Activated effector memory CD4-positive, alpha-beta T cell treated with anti-CD3 and anti-CD28 coated beads, Interleukin-2, amount 50 U/mL, for 16 hours (primary cell): ENCODE measurements at places on chromosomes 1 and 21.
A peak's percentile ranks its signal among the peaks of the same experiment; 100 is the strongest.

DNA sequence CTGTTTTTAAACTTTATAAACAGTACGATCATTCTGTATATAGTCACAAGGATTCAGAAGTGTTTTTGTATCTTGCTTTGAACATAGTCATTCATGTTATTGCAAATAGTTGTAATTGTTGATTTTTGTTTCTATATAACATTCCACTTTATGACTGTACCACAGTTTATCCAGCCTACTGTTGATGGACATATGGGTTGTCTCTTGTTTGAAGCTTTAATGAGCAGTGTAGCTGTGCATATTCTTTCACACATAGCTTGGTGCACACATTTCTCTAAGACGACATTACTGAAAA is 6.1 kb downstream of the CD101 start:
- DNase-seq: no peak

DNA sequence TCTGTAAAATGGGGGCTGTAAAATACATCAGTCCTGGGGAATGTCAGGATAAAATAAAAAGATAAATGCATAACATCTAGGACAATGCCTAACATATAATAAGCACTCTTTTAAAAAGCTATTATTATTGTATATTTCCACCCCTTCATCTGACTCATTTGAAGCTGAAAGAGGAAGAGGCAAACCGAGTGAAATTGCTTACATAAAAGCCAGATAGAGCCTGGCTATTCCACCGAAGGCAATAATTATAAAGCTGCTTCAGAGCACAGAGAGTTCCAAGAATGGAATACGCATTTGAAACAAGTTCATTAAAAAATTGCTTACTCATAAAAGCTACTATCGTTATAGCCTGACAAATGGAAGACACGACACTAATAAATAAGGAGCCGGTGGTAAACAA is 186.1 kb upstream of the CAMK1G start:
- DNase-seq: no peak

GRCh38 chr1:19376428-19377372 is 64.6 kb downstream of the SLC66A1 start:
- DNase-seq: no peak

DNA sequence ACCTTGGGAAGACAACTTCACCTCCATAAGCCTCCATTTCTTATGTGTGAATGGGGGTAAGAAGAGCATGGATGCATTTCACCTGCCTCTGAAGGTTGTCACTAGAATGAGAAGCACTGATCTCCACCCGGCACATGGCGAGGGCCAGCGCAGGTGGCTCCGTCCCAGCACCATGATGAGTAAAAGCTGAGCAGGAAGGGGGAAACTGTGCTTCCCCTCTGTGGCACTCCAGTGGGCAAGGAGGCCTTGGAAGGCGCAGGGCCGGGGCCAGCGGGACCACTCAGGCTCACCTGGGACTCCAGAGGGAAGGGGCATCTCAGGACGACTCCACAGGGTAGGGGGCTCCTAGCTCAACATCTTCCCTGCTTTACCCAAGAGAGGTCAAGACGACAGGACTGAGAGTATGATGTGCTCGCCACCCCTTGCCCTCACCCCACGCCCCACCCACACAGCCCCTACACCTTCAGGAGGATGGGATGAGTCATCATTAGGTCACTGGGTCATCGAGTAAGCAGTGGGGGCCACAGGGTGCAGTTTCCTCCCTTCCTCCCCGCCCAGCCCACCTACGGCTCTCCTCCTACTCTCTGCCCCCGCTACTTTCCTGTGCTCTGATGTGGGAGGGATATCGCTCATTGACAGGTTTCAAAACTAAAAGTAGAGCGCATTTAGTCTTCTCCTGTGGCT is 112.1 kb downstream of the HIVEP3 start:
- peak; percentile 86 for DNase-seq

DNA sequence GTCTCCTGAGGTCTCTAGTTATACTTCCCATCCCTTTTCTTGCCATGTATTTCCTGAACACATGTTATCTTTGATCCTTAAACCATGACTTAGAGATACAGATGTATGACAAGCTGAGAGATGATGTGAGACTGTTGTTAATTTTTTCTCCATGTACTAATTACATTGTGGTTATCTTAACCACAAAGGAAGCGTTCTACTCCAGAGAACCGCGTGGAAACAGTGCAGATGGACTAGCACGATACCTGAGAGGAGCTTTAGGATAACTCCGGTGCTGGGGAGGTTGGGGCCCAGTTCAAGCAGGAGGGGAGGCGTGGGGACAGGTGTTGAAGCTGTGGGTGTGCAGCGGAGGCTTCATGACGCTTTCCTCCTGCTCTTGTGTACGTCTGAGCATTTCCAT is 17.5 kb downstream of the PDE9A start:
- no peak for DNase-seq

GRCh38 chr1:90134175-90134955 is 139.5 kb downstream of the ZNF326 start:
- DNase-seq: no peak

- DNase-seq: no peak
These were observed 43.4 kb downstream of the ROR1 start for GRCh38 chr1:63817152-63817667.

- no peak for DNase-seq
These were observed 407.6 kb downstream of the PTPRU start for GRCh38 chr1:29643838-29644440.

DNA sequence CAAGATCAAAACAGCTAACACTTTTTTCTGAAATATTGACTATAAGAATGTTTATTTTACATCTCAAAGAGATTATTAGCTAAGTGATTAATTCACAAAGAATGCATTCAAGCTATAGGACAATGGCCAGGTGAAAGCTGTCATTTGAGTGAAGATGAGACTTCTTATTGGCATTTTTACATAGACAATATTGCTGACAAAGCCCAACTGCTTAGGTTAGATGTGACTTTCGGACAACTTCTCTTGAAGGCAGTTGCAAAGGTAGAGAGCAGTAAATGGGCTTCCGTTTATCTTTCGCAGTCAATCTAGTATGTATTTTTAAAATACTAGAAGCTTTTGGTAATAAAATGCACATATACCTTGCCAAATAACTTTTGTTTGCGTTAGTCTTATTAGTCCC is 1041.3 kb downstream of the AMY1C start:
- no peak for DNase-seq

GRCh38 chr21:40402884-40403582 is 443.9 kb downstream of the DSCAM start:
- DNase-seq: no peak

DNA sequence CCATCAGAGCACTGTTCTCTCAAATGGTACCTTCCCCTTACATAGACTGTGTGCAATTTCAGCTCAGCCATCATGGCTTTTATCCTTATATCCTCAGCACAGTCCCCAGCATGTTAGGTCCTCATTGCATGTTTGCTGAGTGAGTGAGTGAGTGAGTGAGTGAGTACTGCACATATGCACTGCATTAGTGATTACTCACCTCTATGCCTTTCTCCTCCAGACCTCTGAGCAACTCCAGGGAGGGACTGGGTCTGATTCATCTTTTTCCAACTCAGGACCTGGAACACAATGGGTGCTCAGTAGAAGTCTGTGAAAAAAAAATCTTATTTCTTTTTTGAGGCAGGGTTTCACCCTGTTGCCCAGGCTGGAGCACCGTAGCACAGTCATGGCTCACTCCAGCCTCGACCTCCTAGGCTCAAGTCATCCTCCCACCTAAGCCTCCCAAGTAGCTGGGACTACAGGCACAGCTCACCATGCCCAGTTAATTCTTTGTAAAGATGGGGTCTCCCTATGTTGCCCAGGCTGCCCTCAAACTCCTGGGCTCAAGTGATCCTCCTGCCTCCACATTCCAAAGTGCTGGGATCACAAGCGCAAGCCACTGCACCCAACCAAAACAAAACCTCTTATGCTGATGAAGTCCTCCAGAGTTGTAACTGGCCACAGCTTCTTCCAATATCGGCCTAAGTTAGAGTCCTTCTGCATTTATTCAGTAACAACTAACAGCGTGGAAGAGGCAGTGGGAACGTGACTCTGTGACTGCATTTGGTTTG is 23.7 kb downstream of the RNU5D-1 start:
- no peak for DNase-seq

GRCh38 chr21:10464975-10465374 is 56.4 kb upstream of the TPTE start:
- no peak for DNase-seq

DNA sequence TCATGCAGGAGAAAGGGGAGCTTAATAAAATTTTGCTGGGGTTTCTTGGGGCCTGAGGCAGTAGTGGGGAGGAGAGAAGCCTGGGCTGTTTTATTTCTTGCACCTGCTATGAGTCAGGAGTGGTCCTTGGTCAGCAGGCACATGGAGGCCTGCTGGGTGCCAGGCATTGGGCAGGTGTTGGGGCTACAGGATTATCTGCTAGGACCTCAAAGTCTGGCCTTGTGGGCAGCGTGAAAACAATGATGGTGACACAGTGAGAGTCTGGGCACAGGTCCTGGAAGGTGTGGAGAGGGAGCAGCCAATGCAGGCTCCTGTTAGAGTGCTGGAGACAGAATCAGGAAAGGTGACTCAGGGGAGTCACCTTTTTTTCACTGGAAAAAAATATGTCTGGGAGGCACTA is 17.2 kb downstream of the ROR1 start:
- DNase-seq: no peak

DNA sequence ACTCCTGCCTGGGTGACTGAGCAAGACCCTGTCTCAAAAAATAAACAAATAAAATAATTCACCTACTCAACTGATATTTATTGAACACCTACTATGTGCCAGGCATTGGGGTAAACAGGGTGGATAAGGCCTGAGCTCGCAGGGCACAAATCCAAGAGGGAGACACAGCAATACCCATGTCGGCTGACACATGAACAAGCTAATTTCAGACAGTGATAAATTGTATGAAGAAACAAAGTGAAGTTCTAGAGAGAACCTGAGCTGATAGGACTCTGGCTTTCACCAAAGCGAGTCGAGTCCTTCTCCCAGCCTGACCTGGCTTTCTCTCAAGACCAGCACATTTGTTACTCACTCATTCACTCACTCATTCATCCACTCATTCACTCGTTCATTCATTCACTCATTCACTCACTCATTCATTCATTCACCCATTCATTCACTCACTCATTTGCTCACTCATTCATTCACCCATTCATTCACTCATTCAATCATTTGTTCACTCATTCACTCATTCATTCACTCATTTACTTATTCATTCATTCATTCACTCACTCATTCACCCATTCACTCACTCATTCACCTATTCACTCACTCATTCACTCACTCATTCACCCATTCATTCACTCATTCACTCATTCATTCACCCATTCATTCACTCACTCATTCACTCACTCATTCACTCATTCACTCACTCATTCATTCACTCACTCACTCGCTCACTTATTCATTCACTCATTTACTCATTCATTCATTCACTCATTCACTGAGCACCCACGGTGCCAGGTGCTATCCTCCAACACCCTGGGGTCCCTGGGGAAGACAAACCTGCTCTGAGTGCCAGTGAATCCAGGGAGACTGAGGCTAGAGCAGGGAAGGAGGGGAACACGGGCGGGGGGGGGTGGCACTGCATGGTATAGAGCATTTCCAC is 37.4 kb upstream of the CASZ1 start:
- no peak for DNase-seq

DNA sequence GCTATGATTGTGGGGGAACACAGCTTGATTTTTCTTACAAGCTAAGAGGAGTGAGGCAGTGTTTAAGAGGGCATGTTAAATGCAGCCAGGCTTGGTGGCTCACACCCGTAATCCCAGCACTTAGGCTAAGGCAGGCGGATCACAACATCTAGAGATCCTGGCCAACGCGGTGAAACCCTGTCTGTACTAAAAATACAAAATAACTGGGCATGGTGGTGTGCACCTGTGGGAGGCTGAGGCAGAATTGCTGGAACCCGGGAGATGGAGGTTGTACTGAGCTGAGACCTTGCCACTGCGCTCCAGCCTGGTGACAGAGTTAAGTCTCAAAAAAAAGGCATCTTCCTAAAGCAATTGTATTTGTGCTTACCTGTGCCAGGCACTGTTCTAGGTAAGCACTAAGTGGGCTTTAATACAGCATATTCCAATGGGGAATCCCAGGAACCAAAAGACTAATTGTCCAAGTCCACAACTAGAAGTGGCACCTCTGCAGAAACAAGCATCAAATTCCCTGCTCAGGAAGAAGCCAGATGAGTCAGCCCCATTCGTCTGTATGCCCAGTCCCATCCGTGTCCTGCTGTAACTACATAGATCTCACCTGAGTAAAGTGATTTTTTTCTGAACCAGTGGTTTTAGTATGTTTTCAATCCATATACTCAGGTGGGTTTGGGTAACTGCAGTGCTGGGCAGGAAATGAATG is 4.6 kb downstream of the RCC1 start:
- peak; percentile 68 for DNase-seq

- DNase-seq: peak; percentile 94
These were observed 95.3 kb downstream of the PIK3R3 start for GRCh38 chr1:46036894-46037839.

GRCh38 chr21:16713331-16714117 is 799.3 kb upstream of the CXADR start:
- no peak for DNase-seq

DNA sequence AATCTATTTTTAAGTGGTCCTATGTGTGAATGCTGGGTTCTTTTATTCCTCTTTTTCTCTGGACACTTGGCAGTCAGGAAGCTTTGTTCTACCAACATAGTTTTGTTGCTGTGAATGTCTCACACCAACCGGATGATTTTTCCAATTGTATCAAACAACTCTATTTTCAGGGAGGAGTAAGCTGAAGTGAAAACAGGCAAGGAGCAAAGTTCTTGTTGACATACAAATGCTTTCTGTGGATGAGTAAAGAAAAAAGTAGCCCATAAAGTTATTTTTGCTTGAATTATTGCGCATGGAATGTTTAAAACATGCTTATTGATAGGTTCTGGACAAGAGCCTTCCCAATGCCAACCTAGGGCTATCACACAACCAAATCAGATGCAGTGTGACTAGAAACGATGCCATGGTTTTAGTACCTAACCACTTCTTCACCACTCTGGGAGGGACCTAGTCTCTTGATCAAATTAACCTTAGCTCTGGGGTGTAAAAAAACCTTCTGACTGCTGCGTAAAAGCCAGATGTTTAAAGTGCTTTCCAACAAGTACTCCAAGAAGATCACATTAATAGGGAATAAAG is 4.5 kb downstream of the IER5 start:
- DNase-seq: peak; percentile 16

GRCh38 chr1:61052395-61053225 is 29.8 kb upstream of the NFIA start:
- no peak for DNase-seq

- DNase-seq: no peak
These were observed 76.1 kb downstream of the CACHD1 start for GRCh38 chr1:64546013-64546412.

- DNase-seq: peak; percentile 49
These were observed 76.5 kb downstream of the DHRS3 start for GRCh38 chr1:12541274-12542137.

DNA sequence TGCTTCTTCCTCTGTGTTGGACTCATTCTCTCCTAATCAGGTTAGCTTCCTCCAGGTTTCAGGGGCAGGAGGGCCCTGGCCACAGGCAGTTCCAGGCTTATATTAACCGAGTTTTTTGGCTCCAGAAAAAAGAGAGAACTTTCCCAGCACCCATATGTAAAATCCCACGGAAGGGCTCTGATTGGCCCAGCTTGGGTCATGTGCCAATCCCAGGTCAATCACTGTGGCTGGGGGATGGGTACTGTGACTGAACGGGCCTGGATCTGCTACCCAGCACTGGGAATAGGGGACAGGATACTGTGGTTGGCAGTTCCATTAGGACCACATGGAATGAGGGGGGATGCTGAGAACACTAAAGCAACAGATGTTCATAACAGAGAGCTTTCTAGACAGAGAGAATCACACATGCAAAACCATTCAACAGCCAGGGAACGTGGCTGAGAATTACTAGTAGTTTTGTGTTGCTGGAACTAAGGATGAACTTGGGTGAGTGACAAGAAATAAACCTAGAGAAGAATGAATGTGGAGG is 51.1 kb upstream of the NEK2 start:
- DNase-seq: no peak
